ENCODE measurements at places on chromosomes 13 and 19. TPM values are rescaled to one million over a fixed set of nuclear protein-coding genes. Genes with fewer than 3 reads are reported as not detected.

The TDRD12 gene
- total RNA-seq, result 0.14 TPM

The SIAH3 gene
- total RNA-seq, result 0.03 TPM

The ACTMAP gene
- total RNA-seq, result 5.3 TPM

The N4BP2L1 gene
- total RNA-seq, result 12.4 TPM

The SSC5D gene
- 6.8 TPM for total RNA-seq

The CALR3 gene
- total RNA-seq, result not detected

The RDH8 gene
- total RNA-seq, result not detected

The TMEM255B gene
- total RNA-seq, result 19.6 TPM
